Spinal cord (tissue), 10 donors: ENCODE measurements at places on chromosomes 5 and 9. TPM values are rescaled to one million over a fixed set of nuclear protein-coding genes. Genes with fewer than 3 reads are reported as not detected.

MOB3B gene
- 11.8 TPM for total RNA-seq

PCDHGA7 gene
- 6.1 TPM for total RNA-seq

GFPT2 gene
- 29.1 TPM for total RNA-seq

FABP6 gene
- 2.8 TPM for total RNA-seq

- H3K27me3 ChIP-seq, result no peaks in the 10 kb centered on the region
- H3K36me3 ChIP-seq, result no peaks in the 10 kb centered on the region
- H3K4me1 ChIP-seq, result no peaks in the 10 kb centered on the region
- H3K27ac ChIP-seq, result no peak overlapping the region
- no peak for DNase-seq
Measured at GRCh38 chr9:21286659-21287058, 18.5 kb downstream of the IFNA5 start.

DNA sequence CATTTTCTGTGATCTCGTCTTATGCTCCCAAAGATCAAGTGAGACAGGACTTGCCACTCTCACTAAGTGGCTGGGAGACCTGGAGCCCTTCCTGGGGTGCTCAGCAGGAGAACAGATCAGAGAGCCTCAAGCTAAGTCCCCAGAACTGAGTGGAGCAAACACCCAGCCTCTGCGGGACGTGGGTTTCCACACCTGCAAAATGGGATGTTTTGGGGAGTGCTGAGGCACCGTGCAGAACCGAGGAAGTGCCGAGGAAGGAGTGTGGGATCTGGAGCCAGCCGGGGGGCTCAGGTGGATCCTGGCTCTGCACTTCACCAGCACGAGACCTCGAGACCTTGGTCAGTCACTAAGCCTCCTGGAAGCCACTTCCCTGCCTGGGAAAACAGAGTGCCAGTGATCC, 166.0 kb downstream of the DAB2IP start:
- no peak for DNase-seq
- H3K27me3 ChIP-seq, result no peaks in the 10 kb centered on the region
- H3K4me1 ChIP-seq, result peaks cover 60% of the 10 kb centered on the region
- H3K4me3 ChIP-seq, result no peak overlapping the region
- H3K36me3 ChIP-seq, result peaks cover 6% of the 10 kb centered on the region
- H3K27ac ChIP-seq, result no peak overlapping the region

GRCh38 chr5:82820961-82821845, 256.0 kb downstream of the TMEM167A start:
- no peak overlapping the region for H3K4me3 ChIP-seq
- H3K36me3 ChIP-seq, result no peaks in the 10 kb centered on the region
- no peaks in the 10 kb centered on the region for H3K27me3 ChIP-seq
- DNase-seq, result no peak

DNA sequence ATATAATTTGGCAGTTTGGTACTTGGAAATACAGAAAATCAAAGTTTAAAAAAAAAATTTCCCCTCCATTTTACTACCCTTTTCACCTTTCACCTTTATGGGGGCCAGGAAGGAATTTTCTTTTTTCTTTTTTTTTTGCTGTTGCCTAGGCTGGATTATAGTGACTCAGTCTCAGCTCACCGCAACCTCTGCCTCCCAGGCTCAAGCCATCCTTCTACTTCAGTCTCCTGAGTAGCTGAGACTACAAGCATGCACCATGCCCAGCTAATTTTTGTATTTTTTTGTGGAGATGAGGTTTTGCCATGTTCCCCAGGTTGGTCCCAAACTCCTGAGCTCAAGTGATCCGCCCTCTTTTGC, 9.1 kb downstream of the CHMP5 start:
- H3K27me3 ChIP-seq, result no peaks in the 10 kb centered on the region
- no peak overlapping the region for H3K4me3 ChIP-seq
- H3K4me1 ChIP-seq, result no peaks in the 10 kb centered on the region
